ENCODE measurements at places on chromosomes 7 and 10.

- no peak for DNase-seq
Observed at GRCh38 chr7:44472843-44473242, 17.6 kb downstream of the NUDCD3 start.

- no peak for DNase-seq
Observed at GRCh38 chr10:128657548-128657947, 531.3 kb upstream of the MKI67 start.

DNA sequence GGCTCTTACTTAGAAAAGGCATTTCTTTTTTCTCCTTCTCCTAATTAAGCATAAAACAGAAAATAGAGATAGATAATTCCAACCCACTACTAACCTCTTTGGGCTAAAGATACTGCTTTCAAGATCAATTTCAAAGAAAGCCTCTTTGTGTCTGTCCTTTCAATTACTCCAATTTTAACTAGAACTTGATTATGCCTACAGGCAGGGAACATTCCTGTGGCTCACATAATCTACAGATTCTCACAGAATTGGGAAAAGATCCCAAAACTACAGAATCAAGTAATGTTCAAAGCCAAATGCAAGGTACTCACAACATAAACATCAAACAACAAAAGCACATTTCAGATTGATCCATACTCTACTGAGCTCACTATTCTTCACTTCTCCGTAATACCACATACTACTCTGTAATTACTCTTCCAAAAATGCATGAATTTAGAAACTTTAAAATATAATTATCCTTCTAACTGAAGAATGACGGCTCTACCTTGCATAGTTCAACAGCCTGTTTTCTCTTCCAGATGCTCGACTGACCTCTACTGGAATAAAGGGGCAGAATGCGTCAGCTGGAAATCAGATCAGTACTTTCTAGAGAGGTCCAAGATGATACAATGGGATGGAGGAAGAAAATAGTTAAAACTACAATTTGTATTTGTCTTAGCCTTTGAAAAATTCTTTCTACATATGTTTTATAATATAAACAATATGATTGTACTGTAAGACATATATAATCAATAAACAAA is 3.9 kb downstream of the MTERF1 start:
- DNase-seq, result no peak

- DNase-seq, result no peak
Observed at GRCh38 chr10:121800831-121801230, 127.0 kb downstream of the ATE1 start.

Data from small intestine (tissue), 16 donors.